ENCODE measurements at places on chromosomes 3 and 15. TPM values are rescaled to one million over a fixed set of nuclear protein-coding genes. Genes with fewer than 3 reads are reported as not detected.

DNA sequence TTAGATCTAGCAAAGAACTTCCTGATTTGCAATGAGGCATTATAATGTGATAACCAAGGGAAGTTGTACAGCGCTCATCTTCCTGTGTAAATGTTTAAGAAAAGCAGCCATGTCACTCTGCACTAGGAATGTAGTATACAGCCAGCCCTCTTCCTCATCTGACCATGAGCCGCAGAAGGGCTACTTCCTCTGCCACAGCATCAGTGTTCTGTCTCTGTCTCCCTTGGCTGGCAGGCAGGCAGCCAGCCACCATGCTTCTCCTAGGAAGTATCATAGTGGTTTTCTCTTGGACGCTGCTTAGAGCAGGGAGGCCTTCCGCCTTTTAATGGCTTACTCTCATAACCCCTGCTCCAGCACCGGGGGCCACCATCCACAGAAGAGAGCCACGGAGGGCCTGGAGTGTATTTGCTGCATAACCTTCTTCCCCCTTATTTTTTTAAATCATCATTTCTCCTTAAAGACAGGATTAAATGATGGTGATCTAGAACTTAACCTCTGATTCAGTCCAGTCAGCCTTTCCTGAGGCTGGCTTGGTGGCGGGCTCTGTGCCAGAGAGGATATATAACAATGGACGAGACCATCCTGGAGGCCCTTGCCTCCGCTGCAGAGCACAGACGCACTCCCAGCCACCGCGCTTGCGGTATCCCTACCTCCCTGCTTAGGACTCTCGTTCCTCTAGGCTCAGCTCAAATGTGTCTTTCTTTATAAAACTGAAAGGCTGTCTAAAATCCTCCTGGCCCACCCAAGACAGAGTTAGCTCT lies 57.3 kb upstream of the PLXNA1 start:
- DNase-seq, result no peak

GRCh38 chr3:49966233-49966942 lies 26.4 kb downstream of the RBM6 start:
- no peak for DNase-seq

- DNase-seq, result no peak
Observed at GRCh38 chr3:127546970-127547733, 43.4 kb downstream of the TPRA1 start.

- DNase-seq, result no peak
Observed at GRCh38 chr3:96711816-96712215, 102.6 kb upstream of the EPHA6 start.

GRCh38 chr3:139319428-139320402 lies 24.1 kb upstream of the MRPS22 start:
- no peak for DNase-seq

DNA sequence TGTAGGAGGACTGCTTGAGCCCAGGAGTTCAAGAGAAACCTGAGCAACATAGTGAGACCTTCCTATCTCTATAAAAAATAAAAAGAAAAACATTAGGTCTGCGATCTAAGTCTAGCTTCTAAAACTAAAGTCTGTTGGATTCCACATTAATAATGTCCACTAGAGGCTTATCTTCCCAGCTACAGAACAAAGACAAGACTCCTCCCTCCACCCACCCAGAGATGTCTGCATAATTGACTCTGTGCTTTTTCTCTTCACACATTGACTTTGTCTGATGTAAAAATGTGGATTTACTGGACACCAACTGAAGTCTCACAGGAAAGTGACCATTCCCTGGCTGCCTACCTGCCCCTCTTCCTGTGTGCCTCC lies 91.8 kb downstream of the ATP10A start:
- no peak for DNase-seq

GRCh38 chr3:157294491-157294890 lies 134.5 kb upstream of the CCNL1 start:
- DNase-seq, result no peak

GRCh38 chr15:92159481-92159880 lies 234.2 kb upstream of the ST8SIA2 start:
- DNase-seq, result no peak

GRCh38 chr3:13344663-13345062 lies 75.5 kb downstream of the NUP210 start:
- no peak for DNase-seq

The AGTR1 gene
- 17.1 TPM for polyA plus RNA-seq

The CRABP1 gene
- 44.5 TPM for polyA plus RNA-seq

The P2RY1 gene
- polyA plus RNA-seq, result 2.9 TPM

The LZTFL1 gene
- polyA plus RNA-seq, result 64.3 TPM

The SPSB4 gene
- 20.0 TPM for polyA plus RNA-seq

GRCh38 chr3:66033241-66034138 lies 5.2 kb downstream of the MAGI1 start:
- DNase-seq, result no peak

GRCh38 chr3:32106929-32107362 lies 526 bp downstream of the GPD1L start:
- DNase-seq, result no peak

The ZNF80 gene
- polyA plus RNA-seq, result 0.11 TPM

The CTSH gene
- polyA plus RNA-seq, result 118 TPM

- DNase-seq, result no peak
Observed at GRCh38 chr15:82174471-82175235, 87.9 kb downstream of the EFL1 start.

The EXOSC7 gene
- polyA plus RNA-seq, result 54.9 TPM

DNA sequence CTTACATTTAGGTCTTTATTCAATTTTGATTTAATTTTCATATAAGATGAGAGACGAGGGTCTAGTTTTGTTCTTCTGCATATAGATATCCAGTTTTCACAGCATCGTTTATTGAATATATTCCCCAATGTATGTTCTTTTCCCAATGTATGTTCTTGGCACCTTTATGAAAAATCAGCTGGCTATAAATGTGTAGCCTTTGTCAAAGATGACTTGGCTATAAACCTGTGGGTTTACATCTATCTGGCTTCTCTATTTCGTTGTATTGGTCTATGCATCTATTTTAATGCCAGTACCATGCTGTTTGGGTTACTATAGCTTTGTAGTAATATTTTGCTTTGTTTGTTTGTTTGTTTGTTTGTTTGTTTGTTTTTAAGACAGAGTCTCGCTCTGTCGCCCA lies 11.7 kb upstream of the IREB2 start:
- no peak for DNase-seq

- no peak for DNase-seq
Observed at GRCh38 chr3:129282727-129283327, 4.2 kb downstream of the HMCES start.

GRCh38 chr3:161148832-161149475 lies 43.8 kb upstream of the B3GALNT1 start:
- DNase-seq, result no peak

DNA sequence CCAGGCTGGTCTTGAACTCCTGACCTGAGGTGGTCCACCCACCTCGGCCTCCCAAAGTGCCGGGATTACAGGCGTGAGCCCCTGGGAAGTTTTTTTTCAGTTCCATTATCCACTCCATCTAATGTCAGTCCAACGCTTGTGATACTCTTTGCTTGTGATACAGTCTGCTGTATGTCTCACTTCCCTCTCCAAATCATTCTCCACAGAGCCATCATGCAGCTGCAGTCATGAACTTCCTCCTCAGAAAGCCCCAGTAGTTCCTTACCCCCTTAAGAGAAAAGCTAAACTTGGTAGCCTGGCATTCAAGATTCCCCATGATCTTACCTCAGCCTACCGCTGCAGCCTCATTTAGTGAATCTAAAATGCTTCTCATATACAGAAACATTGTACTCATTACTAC lies 2.3 kb downstream of the ARPC4 start:
- DNase-seq, result no peak

The CYB561D2 gene
- 13.4 TPM for polyA plus RNA-seq

DNA sequence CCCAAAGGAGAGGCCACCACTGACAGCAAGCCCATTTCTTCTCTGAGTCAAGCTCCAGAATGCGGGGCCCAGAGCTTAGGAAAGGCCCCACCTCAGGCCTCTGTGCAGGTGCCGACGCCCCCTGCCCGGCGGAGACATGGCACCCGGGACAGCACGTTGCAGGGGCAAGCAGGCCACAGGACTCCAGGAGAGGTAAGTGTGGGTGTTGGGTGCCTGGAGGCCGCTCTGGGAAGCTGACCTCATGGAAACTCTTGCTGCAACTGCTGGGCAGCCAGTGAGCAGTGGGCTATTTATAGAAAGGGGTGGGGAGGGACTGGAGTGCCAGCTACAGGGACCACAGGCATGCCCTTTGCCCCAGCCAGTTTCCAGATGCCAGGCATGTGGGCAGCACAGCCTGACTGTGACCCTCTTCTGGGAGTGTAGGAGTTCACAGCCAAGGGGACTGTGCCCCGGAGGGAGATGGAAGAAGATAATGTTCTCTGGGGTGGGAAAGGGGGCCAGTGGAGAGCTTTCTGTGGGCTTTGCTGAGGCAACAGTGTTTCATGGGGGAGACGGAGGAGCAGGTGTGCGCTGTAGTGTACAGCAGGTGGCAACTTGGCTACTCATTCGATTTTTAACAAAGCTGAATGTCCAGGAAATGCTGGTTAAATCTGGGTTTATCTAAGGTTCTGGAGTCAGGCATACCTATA lies 23.7 kb downstream of the ALPK3 start:
- DNase-seq, result no peak

The RHCG gene
- 1.6 TPM for polyA plus RNA-seq

GRCh38 chr3:191696348-191696747 lies 235.4 kb downstream of the PYDC2 start:
- DNase-seq, result no peak

- DNase-seq, result peak; percentile 88
Observed at GRCh38 chr3:195259475-195260279, 11.3 kb downstream of the XXYLT1 start.

The SH2D7 gene
- 0.83 TPM for polyA plus RNA-seq

DNA sequence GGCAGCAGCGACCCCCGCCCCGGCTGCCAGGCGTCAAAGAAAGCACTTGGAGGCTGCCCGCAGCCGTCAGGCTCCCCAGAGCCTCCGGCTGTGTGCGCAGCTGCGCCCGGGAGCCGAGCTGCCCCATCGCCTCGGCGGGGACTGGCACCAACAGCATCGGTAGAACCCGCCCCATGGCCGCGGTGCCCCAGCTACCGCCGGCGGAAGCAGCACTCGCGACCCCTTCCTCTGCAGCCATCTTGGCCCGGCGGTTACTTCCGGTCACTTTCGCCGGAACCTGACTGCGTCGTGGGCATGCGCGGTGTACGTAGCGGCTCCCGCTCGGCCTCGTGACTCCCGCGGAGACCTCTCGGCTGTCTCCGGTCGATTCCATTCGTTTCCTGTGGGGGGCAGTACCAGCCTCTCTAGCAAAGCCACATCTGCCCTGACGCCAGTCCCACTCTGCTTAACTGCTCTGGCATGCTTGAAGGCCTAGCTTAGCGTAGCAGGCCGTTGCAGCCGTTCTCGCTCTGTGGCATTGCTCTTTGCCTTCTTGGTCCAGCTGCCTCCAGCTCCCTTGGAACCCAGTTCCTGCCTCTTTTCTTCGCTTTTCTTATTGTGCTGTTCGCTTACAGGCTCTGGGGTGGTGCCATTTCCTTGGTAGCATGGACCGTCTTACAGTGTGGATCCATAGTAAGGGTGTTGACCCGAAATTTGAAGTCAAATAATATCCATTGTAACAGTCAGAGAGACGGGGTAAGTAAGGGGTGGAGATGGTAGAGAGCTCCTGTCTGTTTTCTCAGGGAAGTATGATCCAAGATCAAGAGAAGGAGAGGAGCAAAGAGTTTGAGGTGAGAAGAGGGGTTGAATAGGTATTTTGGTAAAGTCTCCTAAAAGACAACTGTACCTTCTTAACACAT lies at the start of gene SPG11:
TSS of gene SPG11 (minus strand) at position 253 of the 899 bp plus-strand sequence. CDS start at position 238, 15 bp downstream.
- peak; percentile 97 for DNase-seq

- no peak for DNase-seq
Observed at GRCh38 chr15:92954578-92954977, 54.5 kb downstream of the CHD2 start.

The NR1I2 gene
- polyA plus RNA-seq, result 1.1 TPM

DNA sequence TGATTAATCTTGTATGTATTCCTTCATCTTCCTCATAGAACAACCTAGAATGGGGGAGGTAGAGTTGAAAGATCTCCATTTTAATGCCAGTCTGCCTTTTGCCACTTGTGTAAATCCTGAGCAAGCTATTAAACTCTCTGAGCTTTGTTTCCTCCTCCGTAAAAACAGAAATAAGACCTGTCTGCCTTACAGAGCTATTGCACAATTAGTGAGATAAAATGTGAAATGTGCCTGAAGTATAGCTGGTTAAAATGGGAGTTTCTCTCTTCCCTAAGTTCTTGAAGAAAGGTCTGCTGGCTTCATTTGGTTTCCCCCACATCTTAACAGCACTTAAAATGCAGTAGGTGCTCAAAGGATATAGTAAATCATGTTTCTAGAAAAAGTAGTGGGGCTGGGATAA lies 19.0 kb downstream of the ALDH1A2 start:
- no peak for DNase-seq

DNA sequence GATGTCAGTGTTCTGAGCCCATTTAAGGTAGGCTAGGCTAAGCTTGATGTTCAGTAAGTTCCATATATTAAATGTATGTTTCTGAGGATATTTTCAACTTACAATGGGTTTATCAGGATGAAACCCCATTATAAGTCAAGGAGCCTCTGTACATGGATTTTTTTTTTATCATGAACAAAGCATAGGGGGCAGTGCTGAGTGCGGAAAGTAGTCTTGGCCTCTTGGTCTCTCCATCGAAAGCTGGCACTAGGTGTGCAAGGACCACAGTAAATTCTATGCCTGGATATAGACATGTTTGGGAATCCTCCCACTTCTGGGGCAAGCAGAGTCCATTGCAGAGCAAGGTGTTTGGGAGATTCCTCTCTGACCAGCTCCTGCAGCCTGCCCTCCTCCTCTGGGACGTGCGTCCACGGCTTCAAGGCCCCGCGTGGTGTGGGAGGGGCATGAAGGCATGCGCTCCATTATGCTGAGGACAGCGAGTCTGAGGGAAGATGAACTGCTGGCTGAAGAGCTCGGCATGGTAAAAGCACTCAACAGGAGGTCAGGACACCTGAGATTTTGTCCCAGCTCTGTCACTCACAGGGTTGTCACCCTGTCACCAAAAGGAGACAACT lies 122.9 kb upstream of the LIPC start:
- DNase-seq, result no peak

GRCh38 chr3:42424911-42425310 lies 14.5 kb upstream of the LYZL4 start:
- DNase-seq, result no peak

DNA sequence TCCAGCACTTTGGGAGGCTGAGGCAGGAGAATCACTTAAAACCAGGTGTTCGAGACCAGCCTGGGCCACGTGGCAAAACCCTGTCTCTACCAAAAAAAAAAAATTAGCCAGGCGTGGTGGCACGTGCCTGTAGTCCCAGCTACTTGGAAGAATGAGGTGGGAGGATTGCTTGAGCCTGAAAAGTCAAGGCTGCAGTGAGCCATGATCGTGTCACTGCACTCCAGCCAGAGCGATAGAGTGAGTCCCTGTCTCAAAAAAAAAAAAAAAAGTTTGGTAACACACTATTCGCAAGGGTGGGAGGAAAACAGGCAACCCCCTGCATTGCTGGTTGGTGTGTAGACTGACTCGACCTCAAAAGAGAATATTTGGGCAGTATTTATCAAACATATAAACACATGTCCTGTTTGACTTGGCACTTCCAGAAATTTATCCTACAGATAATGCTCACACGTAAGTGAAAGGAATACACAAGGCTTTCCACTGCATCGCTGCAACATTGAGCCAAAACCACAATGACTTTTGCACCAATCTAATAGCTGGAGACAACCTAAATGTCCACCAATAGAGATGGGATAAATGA lies 3.1 kb upstream of the ANPEP start:
- no peak for DNase-seq

GRCh38 chr3:52405066-52405465 lies 39.8 kb downstream of the SEMA3G start:
- no peak for DNase-seq

GRCh38 chr3:156670077-156670476 lies 4.3 kb upstream of the TIPARP start:
- DNase-seq, result no peak
